ENCODE measurements at places on chromosomes 5 and 9.

DNA sequence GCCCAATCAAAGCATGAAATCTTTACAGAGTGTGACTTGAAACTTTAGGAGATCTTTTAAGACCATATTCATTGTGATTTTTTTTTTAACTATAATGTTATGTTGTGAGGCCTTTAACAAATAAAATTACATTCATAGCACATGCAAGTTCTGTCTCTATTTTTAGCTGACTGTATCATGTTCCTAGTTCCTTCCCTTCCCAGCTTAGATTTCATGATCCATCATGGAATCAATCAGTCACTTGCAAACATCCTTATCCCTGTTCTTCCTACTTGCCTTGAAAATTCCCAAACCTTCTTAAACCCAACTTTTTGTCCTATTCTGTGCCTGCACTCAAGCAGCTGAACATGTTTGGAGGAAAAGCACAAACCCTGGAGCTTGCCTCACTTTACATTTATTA is 141.8 kb downstream of the DMXL1 start:
- DNase-seq: no peak

DNA sequence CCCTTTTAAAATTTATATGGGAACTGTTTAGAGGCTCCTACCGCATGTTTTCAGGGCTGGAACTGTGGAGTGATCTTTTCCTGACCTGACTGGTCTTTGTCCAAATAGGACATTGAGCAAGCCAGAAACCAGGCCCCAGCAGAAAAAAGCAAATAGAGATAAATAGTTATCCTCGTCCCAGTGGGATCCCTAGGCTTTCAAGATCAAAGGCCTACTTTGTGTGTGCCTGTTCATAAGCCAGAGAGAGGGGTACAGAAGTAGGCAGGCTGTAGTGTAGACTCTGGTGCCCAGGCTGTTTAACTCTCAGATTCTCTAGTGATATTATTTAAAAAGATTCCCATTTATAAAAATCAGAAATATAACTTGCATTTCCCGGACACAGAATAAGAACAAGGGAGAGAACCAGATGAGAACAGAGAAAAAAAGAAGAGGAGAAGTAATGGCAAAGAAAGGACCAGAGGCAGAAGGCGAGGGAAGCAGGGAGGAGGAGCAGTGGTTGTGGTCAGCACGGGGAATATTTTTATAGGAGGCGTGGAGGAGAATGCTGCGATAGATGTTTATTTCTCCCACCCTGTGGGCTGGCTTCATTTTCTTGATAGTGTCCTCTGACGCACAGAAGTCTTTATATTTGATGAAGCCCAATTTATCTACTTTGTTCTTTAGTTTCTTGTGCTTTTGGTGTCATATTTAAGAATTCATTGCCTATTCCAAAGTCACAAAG is 101.2 kb downstream of the AOPEP start:
- no peak for DNase-seq

GRCh38 chr9:81683238-81683637 is 6.1 kb downstream of the TLE1 start:
- DNase-seq: no peak

GRCh38 chr5:40134883-40135520 is 544.7 kb upstream of the PTGER4 start:
- no peak for DNase-seq

DNA sequence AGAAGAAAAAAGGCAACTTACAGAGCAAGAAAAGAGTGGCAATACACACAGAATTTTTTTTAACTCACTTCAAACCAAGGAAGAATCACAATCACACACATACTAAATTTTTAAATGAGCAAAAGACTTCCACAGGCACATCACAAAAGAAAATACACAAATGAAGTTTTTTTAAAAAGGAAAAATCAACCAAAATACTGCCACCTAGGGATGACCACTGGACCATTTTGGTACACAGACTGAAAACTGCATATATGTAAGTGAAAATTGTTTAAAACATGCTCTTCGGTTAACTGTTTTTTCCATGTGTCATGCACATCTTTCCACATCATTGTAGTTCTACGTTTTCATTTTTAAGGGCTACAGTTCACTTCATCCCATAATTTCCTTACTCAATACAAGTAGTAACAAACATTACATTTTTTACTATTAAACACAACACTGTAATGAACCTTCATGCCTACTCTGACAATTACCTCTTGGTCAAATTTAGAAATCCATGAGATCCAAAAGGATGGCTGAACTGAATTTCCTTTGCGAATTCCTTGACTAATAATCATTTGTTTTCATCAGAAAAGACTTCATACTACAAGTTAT is 79.0 kb downstream of the FBXW11 start:
- no peak for DNase-seq

GRCh38 chr5:150612905-150613670 is 27.4 kb upstream of the SYNPO start:
- no peak for DNase-seq

DNA sequence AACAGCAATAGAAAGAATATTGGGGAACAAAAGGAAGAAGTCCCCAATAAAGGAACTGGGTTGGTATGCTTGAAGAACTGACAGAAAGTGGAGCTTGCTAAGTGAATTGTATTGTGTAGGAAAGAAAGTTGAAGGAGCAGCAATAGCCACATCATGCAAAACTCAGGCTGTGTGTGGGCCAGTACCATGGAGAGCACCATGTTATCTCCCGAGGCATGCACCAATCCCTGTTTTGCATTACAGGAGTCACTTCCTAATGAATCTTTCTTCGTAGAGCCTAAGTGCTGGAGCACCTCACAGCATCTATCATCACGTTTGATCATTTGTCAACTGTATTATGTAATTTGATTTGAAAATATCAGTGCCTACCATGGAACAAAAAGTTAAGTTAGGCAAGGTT is 137.7 kb upstream of the NMUR2 start:
- no peak for DNase-seq

GRCh38 chr5:103111468-103111867 is 8.5 kb downstream of the GIN1 start:
- DNase-seq: no peak

DNA sequence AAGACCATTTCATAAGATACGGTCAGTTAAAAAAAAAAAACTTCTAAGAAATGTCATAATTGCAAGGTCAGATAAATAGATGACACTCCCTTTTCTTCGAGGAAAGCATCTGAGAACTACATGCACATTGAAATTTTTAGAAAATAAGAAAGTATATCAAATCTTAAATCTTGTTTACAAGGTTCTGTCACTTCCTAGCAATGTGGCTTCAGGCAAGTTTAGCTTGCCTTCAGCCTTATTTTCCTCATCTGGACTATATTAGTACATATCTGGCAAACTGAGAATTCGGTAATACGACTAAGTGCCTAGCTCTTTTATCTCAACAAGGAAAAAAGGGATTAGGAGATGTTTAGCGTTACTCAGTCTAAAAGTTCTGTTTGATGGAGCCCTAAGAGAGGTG is 32.5 kb upstream of the OR2K2 start:
- DNase-seq: no peak

- no peak for DNase-seq
These were observed 10.2 kb downstream of the DOCK8 start for GRCh38 chr9:224582-225520.

- no peak for DNase-seq
These were observed 179.0 kb downstream of the ROR2 start for GRCh38 chr9:91771027-91771426.

DNA sequence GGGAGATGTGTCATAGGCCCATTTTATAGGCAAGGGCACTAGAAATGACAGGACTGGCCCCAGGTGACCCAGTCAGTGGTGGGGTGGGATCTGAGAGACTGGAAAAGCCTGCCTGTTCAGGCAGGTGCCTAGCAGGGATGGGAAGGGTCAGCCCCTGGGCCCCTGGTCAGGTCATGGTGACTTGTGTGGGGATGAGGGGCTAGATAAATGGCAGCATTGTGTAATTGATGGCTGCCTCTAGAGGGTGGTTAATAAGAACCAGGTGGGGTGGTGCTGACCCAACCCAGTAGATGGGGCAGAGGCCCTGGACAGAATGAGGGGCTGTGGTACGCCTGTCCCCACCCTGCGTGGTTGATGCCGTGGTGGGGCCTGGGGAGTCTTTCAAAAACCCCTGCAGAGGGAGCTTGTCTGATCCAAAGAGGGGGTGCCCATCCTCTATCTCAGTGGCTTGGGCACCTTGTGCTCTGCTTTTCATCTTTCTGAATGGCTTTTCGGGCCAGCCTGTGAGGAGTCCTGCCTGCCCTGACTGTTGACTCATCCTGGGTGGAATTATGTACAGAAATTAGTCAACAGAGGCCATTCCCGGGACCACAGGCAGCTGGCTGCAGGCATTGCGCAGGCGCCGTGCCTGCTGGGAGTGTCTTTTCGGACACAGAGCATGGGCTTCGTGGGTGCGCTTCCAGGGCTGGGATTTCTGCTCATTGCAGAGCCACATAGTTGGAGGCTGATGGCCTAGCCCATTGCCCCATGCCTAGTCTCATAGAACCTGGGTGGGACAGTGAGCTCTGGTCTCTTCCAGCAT is 93.6 kb upstream of the PITX1 start:
- DNase-seq: no peak

GRCh38 chr5:131195696-131196095 is 25.0 kb downstream of the LYRM7 start:
- DNase-seq: no peak

DNA sequence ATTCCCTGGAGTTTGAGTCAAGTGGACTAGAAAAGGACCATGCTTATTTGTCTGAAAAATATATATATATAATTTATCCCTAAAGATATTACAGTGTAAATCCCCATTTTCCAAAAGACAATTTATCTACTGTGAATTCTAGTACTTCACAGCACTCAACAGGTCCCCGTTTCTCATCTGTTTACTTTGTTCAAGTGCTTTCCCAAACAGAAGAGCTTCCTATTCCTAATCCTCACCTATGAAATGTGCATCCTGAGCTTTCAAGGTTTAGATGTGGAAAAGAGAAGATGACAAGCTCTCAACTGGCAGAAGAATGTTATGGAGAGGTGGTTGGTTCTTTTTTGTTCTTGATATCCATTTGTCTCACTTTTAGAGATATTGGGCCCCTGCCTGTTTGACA is 401.6 kb upstream of the ZNF608 start:
- no peak for DNase-seq

- no peak for DNase-seq
These were observed 43.8 kb downstream of the RECK start for GRCh38 chr9:36080519-36080918.

GRCh38 chr9:38287420-38287985 is 105.0 kb upstream of the ALDH1B1 start:
- no peak for DNase-seq

GRCh38 chr5:128671943-128672342 is 133.9 kb upstream of the FBN2 start:
- no peak for DNase-seq

DNA sequence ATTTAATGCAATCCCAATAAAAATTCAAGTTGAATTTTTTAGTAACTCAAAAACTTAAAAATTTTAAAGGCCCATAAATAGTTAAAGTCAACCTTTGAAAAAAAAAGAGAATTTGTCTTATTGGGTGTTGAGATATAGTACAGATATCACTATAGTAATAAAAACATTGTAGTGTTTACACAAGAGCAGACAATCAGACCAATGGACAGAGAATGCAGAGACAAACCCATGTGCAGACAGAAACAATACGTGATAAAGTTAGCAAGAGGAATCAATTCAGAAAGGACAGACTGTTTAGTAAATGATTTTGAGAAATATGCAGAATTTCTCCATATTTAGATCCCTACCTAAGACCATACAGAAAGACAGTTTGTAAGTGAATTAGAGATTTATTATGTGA is 33.9 kb downstream of the GOLGA1 start:
- no peak for DNase-seq

DNA sequence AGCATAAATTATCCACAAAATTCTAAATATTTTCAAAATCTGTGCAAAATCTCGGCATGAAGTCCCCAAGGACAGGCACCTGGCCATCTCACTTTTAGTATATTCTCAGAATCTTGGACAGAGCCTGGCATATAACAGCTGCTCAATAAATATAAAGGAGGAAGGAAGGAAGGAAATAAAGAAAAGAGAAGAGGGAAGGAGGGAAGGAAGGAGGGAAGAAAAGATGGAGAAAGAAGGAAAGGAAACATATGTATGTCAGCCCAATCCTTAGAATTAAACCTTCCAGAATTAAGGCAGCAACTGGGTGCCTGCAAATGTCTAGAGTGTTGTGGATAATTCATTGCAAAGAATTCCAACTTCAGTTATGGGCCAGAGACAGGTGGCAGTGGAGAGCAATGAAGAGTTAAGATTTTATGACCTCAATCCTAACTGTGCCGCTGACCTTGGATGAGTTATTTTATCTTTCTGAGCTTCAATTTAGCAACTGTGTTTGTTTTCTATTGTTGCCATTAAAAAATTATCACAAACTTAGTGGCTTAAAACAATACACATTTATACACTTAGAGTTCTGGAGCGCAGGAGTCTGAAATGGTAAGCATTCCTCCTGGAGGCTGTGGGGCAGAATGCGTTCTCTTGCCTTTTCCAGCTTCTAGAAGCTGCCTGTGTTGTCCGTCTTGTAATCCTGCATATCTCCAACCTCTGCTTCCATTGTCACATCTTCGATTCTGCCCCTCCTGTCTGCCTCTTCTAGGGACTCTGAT is 200.9 kb upstream of the MSX2 start:
- no peak for DNase-seq

DNA sequence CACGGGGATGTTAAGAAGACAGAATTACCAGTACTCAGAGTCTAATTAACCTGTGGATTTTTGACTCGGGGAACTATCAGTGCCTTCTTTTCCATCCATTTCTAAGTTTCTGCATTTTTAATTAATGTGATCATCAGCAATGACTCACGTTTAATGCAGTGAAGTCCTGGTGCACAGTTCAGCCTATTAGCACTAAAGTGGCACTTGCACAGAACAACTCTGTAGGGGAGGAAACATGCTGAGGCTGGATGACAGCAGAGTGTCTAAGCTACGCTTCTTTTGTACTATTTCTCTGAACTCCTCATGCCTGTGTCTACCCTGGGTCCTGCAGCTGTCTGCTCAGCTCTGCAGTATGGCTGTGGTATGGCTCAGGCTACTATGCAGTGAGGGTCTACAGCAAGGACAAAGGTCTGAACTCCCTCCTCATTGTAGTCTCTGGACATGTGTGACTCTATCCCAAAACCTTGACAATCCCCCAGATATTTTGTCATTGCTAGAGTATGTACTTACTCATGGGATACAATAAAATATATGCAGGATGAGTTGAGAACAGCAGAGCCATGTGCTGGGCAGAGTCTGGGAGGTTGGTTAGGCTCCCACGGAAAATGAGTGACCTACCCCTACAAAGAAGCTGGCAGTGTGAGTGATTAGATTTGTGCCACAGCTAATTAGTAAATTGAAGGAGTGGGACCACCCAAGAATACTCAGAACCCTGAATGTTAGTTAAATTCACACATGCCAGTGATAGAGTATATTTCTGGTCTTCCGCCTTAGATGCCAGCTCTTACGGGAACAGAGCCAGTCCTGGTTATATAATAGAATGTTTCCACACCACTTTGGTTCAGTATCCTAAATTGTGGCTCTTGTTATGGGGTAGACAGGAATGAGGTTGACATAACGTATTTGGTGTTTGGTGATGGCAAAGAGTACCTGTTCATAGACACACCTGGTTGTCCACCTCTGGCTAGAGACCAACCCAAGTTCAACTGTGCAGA is 148.0 kb downstream of the GHR start:
- DNase-seq: no peak

GRCh38 chr5:174760721-174761120 is 36.3 kb downstream of the MSX2 start:
- no peak for DNase-seq
